ENCODE measurements at places on chromosomes 13 and 19.
A peak's percentile ranks its signal among the peaks of the same experiment; 100 is the strongest.

DNA sequence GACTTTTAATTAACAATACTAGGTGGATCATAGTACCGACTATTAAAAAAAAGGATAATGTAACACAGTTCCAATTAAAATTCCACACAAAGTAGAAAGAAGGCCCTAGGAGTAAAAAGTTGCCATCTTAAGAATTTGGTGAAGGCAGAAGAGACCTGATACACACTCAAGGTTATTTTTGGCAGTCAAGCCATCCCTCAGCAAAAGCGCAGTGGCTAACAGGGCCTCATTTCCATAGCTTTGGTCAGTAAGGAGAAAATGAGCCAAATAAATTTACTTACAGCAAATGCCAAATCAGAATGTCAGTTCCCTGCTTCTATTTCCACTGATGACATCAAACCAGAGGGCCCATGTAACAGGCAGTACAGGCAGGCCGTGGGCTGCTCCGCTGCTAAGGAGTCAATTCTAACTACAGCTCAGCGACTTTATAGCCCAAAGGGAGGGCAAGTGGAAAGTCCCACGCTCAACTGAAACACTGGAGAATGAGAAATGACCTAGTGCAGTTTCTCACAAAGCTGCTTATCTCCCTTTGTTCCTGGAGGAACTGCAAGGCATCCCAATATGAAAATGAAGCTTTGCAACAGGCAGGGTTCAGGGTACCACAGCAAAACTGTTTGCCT is 6.3 kb downstream of the ARGLU1 start:
- DNase-seq = no peak

- no peak for DNase-seq
Observed at GRCh38 chr13:109699628-109700071, 86.7 kb downstream of the IRS2 start.

GRCh38 chr19:3065675-3066357 is 3.5 kb upstream of the TLE5 start:
- no peak for DNase-seq

DNA sequence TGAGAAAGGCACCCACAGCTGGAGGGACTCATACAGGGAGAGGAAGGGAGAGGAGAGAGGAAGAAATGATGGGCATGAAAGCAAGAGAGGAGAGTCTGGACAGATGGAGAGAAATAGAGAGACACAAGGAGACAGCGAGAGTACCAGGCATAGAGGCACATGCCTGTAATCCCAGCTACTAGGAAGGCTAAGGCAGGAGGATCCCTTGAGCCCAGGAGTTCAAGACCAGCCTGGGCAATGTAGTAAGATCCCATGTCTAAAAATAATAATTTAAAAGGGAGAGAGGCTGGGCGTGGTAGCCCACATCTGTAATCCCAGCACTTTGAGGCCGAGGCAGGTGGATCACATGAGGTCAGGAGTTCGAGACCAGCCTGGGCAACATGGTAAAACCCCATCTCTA is 9.3 kb downstream of the UNC13A start:
- no peak for DNase-seq

GRCh38 chr13:111460548-111461444 is 140.4 kb downstream of the TEX29 start:
- no peak for DNase-seq

DNA sequence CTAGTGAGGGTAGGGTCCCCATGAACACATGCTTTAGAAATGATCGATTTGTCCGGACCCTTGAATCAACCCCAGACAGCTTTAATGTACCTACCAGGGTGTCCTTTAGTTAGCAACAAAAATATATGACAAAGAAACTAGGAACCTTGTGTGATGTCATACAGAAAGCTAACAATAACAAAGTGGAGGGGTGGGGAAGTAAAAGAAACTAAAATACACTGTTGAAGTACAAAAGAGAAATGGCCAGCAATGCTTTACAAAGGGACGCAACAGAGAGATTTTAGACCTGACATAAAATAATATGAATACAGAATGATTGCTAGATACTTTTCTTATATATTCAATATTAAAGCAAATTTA is 40.0 kb downstream of the DZIP1 start:
- DNase-seq = no peak

GRCh38 chr13:43232144-43232872 is 208.9 kb downstream of the DNAJC15 start:
- no peak for DNase-seq

- no peak for DNase-seq
Observed at GRCh38 chr19:45168767-45169351, 8.1 kb upstream of the NKPD1 start.

- DNase-seq = no peak
Observed at GRCh38 chr19:9155591-9155990, 15.4 kb downstream of the ZNF317 start.

GRCh38 chr13:23969647-23970046 is 72.3 kb upstream of the C1QTNF9B start:
- DNase-seq = no peak

- DNase-seq = peak; percentile 70
Observed at GRCh38 chr19:1851654-1852580, 3.6 kb upstream of the REXO1 start.
